ENCODE measurements at places on chromosomes 5 and 9.

DNA sequence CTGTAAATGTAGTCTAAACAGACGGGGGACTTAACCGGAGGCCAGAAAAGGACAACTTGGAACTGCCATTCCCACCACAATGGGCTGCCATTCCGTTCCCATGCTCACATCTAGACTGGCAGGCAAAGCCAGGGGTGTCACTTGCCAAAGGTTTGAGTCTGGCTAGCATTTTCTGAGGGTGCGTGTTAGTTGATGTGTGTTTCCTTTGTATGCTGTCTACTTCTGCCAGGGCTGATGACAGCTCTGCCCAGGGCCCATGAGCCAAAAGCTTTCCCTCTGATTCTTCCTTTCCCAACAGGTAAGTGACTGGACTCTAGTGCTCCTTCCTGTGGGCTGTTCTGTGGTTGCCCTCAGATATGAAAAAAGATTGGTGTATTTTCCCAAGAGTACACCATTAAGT, 68.0 kb downstream of the ZNF608 start:
- DNase-seq, result no peak

DNA sequence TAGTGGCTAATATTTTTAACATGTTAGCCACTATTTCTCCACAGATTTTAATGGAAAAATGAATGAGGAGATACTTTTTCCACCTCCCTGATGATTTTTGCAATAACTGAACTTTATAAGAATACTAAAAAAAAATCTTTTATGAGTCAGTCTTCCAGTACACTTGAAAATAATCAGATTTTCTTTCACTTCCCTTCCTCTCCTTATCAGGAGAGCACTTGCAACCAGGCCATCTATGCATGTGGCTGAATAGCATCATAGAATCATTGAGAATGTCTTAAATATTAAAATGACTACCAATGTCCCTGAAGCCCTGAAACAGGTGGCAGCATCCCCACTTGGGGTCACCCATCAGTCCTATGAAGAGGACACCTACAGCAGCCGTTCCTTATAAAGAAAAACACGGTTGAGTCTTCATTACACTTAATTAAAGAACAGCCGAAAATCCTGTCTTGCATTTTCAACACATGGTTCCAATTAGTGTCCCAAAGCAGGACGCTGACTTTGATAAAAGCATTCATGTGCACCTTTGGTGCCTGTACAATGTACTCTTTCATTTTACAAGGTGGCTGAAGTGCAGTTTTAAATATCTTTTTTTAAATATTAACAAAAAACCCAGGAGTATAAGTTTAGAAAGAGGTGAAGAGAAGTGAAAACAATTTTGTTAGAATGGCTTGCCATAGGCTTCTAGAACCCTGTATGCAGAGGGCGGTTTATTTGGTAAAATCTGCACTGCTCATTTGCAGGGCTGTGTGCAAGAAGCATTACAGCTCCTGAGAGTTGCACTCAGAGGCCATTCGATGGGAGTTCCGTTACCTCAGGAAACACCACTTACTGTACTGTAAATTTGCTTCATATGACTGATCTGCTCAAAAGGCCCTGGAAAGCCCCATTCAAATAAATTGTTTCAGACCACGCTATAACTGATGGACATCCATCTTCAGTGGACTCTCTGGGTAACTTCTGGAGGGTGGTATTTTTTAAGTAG, 106.9 kb upstream of the VCAN start:
- DNase-seq, result no peak

- DNase-seq, result no peak
Observed at GRCh38 chr5:142023836-142024235, 11.0 kb upstream of the GNPDA1 start.

- no peak for DNase-seq
Observed at GRCh38 chr9:121279776-121280388, 11.9 kb downstream of the GSN start.

DNA sequence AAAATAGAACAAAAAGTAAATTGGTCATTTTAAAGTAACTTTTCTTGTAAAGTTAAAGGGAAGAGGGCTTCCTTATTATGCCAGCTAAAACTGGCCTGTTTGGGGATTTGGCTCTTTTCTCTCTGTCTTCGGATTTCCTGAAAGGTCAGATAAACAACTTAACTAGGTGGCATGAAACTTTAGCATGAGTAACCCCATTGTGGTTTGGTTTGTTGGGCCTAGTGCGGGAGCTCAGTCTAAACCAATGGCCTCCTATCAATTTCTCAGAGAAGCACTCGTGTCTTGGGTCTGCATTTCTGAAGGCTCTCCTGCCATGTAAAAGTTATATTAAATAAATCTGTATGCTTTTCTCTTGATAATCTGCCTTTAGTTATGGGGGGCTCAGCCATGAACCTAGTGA, 48.5 kb upstream of the ANKH start:
- DNase-seq, result no peak

DNA sequence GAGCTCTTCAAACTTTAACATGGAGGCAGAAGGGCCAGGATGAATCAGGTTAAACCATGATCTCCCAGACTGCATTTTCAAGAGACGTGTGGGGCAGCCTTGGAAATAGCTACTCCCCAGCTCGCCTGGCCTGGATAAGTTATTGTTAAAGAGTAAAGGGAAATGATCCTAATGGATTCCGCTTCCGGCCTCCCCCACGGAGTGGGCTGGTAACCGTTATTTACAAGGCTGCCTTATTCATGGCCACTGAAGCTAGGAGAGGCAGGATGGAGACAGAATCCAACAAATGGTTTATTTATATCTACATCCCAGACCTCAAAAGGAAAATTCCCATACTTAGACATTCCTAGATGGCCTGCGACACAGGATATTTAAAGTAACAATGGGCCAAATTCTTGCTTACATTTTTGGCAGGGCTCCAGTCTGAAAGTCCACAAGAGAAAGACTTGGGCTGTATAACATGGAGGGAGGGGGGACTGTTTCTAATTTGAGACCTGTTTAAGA, 27.9 kb downstream of the SPRY4 start:
- DNase-seq, result no peak

DNA sequence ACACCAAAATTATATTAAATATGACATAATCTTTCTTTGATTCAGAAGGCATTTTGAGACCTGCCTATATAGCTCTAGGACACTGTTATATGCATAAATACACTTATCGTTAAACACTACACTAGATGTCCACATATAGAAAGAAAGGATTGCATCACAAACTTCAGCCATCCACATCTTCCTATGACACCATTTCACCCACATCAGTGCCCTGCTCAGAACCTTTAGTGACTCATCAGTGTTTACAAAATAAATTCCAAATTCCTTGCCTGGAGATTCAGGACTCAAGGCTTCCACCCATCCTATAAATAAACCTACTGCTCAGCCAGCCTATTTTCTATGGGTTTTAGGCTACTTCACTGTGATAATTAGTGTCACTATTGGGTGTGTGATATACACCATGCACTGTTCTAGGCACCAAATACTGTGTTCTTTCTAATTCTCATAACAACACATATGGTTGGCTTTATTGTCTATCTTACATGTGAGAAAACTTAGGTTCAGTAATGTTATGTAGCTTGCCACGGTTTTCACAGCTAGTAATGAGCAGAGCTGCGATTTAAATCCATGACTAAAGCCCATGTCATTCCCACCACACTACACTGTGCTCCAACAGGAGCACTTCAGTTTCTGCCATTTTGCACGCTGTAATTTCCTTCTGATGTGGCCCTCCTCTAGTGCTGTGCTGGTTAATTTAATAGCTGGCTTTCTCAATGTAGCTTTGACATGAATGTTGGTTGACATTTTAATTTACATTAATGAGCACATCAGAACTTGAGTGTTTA, 103.3 kb downstream of the SREK1 start:
- no peak for DNase-seq

DNA sequence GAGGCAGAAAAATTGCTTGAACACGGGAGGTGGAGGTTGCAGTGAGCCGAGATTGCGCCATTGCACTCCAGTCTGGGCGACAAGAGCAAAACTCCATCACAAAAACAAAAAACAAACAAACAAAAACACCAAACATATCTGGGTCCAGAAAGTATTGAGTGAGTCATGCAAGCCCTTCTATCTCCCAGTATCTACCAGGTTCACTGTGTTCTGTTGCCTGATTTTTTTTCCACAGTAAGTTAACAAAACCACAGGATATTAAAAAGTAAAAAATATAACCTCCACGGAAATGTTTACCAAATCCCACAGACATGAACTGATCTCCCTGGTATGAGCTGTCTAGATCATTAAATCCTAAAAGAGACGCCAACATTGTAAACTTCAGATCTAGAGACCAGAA, 94.4 kb downstream of the ANKH start:
- no peak for DNase-seq

- no peak for DNase-seq
Observed at GRCh38 chr9:100640447-100641050, 62.7 kb downstream of the CAVIN4 start.

- DNase-seq, result no peak
Observed at GRCh38 chr5:140189977-140190871, 15.2 kb downstream of the CYSTM1 start.

GRCh38 chr5:174719793-174720611, 4.4 kb upstream of the MSX2 start:
- no peak for DNase-seq

DNA sequence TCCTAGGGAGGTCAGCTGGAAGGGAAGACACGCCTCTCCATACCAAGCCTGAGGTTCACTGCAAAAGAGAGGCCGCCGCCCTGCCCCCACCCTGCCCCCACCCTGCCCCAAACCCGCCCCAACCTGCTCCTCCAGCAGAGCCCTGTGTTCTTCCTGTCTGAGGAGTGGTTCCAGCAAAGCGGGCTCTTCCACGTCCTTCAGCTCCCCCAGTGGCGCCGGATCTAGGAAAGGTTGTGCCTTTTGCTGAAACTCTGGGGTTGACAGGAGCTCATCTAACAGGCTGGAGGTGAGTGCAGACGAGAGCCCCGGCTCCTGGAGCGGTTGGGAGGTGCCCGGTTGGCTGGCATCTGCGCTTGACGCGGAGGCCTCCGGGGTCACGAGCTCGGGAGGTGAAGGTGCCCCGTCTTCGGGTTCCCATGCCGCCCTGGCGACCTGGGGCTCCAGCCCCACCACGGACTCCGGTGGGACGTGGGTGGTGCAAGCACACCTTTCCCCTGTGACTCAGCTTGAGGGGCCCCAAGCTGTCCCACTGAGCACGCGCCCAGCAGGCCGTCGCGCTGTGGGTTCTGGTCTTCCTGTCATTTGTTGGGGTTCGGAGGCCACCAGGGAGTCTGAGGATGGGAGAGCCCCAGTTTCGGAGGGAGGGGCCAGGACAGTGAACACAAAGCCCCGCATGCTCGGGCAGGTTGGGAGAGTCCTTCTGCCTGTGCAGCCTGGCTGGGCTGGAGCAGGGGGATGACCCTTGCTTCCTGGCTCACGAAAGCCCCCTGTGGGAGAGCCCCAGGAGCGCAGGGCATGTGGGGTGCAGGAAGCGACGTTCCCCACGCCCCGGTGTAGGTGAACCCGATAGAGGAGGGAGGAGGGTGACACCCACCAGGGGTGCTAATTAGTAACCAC, 1467.1 kb downstream of the FOXD4L5 start:
- DNase-seq, result no peak

DNA sequence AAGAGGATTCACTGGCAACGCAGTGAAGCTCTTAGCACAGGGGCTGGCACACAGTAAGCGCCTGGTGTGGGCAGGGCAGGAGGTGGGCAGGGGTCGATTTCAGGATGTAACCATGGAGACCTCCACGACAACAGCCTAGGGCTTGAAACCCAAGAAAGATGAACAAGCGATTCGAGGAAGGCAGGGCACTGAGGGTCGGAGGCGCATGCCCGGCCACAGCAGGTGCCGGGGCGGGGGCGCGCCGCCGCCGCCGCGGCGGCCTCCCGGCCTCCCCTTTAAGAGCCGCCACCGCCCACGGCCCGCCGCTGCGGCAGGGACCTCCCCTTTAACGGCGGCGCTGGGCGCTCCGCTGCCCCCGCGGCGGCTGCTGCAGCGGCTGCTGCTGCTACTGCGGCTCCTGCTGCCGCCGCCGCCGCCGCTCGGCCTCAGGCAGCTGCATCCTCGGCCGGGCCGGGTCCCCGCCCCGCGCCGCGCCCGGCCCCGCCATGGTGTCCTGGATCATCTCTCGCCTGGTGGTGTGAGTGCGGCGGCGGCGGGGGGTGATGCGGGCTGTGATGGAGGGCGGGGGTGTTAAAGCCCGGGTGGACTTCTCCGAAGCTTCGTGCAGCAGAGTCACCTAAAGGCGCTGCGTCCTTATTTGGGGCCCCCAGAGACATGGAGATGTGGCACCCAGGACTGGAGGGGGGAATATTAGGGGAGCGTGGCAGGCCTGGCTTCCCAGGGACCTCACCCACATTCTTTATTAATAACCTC, at the start of gene REEP2:
REEP2 (plus strand) TSS at position 334 of the 753 bp plus-strand sequence; CDS start at position 486, 152 bp downstream.
- no peak for DNase-seq

GRCh38 chr5:34869256-34869655, 30.3 kb downstream of the TTC23L start:
- DNase-seq, result no peak

GRCh38 chr9:90827181-90827871, 25.7 kb downstream of the SYK start:
- DNase-seq, result no peak

DNA sequence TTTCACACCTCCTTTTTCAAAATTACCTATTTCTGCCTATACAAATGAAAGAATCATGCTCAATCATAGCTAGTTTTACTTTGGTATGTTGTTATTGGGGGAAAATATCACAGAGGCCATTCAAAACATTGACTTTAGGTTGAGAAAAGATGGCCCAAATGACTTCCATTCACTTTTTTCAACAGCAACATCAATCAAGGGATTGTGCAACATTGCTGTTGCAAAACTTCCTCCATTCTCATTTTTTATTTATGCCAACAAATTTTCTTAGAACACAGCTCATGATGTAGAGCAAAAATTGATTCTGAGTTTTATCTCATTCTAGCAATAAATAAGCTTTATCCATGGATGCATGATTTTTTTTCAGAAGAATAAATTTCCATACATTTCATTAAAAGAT, 93.6 kb upstream of the RORB start:
- DNase-seq, result no peak

DNA sequence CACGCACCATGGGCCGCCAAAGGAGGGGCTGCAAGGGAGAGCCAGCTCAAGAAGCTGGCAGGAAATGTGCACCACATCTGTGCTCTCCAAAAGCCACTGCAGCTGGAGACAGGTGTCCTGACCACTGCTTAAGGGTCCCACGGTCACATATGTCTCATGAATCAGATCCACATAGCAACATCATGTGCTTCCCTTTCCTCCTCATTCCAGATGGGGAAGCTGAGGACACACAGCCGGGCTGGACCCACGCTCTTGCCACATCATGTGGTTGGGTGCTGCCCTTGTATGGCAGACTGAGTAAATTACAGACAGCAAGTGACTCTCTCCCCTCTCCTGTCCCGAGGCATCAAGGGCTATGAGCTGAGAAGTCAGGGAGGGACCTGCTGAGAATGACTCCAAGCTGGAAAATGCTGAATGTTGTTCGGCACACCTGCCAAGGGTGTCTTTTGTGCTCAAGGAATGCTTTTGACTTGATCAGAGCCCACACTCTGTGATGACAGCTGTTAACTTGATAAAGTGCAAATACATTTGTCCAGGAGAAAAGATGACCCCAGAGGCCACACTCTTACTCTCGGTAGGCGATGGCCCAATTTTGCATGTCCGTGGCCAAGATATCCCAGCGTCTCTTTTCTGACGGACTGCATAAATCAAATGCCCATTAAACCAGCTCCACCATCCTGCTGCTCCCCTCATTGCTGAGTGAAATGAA, 58.2 kb downstream of the NSUN2 start:
- DNase-seq, result no peak

- no peak for DNase-seq
Observed at GRCh38 chr9:124326378-124326777, 68.6 kb downstream of the NEK6 start.

- DNase-seq, result no peak
Observed at GRCh38 chr5:144451187-144451973, 280.7 kb downstream of the KCTD16 start.
